Sigmoid colon (tissue), 7 donors: ENCODE measurements at places on chromosomes 7 and 10.

GRCh38 chr7:113131367-113131766, 13.0 kb upstream of the SMIM30 start:
- DNase-seq = no peak

- DNase-seq = no peak
Observed at GRCh38 chr10:49112851-49113250, 2.5 kb downstream of the VSTM4 start.

DNA sequence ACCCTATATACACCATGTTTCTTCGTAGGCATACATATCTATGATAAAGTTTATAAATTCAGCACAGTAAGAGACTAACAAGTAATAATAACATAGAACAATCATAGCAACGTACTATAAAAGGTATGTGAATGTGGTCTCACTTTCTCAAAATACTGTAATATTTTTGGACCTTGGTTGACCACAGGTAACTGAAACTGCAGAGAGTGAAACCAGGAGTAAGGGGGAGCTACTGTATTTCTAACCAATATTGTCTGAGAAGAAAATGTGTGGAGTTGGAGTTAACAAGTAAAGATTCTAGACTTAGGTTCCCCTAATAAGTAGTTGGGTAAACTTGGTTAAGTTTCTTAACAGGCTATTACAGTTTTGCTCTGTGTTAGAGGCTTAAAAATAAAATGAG, 72.1 kb downstream of the GNAI1 start:
- no peak for DNase-seq

DNA sequence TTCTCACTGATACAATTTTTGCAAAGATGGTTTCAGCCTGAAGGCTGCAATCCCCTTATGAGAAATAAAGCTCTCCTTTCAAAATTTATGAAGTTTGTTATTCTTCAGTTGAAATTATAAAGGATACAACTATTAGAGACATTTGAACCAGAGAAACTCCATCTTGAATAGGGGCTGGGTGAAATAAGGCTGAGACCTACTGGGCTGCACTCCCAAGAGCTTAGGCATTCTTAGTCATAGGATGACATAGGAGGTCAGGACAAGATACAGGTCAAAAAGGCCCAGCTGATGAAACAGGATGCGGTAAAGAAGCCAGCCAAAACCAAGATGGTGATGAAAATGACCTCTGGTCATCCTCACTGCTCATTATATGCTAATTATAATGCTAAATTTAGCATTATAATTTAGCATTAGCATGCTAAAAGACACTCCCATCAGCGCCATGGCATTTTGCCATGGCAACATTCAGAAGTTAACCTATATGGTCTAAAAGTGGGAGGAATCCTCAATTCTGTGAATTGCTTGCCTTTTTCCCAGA, 22.4 kb upstream of the IFIT1B start:
- no peak for DNase-seq

DNA sequence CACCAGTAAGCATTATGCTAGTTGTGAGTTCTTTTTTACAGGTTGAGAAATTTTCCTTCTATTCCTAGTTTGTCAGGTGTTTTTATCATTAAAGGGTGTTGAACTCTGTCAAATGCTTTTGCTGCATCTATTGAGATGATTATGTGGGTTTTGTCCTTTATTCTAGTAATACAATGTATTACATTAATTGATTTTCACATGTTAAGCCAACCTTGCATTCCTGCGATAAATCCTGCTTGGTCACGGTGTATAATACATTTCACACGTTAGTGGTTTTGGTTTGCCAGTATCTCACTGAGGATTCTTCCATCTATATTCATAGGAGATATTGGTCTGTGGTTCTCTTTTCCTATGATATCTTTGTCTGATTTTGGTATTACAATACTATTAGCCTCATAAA, 136.0 kb downstream of the UBE2H start:
- DNase-seq = no peak

DNA sequence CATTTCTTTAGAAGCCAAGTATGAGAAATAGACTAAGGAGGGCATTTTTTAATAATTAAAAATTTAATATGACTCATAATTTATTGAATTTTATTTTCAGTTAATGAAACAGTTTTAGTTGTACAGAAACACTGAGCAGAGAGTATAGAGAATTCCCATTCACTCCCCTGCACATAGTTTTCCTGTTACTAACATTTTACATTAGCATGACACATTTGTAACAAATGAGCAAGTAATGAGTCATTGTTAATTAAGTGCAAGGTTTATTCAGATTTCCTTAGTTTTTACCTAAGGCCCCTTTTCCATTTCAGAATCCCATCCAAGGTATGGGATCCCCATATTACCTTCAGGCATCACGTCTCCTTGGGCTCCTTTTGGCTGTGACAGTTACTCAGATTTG, 271.5 kb upstream of the FZD8 start:
- DNase-seq = no peak

DNA sequence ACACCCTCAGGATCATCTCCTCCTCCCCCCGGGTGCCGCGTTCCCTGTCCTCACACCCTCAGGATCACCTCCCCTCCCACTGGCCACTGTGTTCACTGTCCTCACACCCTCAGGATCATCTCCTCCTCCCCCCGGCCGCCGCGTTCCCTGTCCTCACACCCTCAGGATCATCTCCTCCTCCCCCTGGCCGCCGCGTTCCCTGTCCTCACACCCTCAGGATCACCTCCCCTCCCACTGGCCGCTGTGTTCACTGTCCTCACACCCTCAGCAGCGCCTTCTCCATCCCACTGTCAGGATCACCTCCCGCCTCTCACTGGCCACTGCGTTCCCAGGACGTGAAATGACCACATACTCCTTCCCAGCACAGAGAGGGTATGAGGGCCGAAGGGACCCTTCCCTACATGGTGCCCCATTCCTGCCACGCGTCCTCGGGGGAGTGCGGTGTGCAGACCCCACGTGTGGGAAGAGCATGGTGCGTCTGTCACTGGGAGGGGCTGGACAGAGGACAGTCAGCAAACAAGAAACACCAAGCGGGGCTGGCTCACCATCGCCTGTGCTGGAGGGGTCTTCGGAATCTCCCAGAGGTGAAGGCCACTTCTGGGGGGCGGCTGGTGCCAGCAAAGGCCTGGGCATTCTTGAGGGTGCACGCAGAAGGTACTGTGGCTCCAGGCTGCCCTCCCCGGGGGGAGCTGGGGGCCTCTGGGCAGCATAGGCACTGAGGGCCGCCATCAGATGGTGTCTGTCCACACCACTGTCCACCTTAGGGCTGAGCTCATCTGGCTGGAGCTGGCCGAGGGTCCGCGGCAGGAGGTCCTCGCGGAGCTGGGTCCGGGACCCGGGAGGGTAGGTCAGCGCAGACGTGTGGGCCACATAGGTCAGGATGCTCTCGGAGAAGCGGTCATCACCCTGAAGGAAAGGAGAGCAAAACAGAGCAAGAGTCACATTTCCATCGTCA, 421.0 kb downstream of the PTPRN2 start:
- DNase-seq = no peak

GRCh38 chr10:73956476-73957359, 41.2 kb upstream of the VCL start:
- no peak for DNase-seq

DNA sequence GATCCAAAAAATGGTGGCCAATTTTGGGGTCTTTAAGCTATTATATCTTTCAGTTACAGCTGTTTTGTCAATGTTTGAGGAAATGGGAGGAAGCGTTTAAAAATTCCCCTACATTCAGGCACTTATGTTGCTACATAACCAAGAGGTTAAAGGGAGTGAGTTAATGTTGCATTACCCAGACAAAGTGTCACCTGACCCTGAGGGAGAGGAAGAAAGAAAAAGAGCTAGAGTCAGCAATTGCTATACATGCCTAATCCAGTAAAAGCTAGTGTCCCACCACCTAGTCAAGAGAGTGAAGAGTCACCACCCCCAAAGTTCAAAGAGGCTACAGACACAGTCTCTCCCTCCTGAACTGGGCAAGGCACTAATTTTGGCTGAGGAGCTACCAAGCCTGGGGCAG, 69.5 kb upstream of the ZNF92 start:
- no peak for DNase-seq

GRCh38 chr10:86942441-86943315, 14.7 kb downstream of the MMRN2 start:
- peak; percentile 64 for DNase-seq

GRCh38 chr10:91198781-91199180, 21.7 kb upstream of the PCGF5 start:
- no peak for DNase-seq

DNA sequence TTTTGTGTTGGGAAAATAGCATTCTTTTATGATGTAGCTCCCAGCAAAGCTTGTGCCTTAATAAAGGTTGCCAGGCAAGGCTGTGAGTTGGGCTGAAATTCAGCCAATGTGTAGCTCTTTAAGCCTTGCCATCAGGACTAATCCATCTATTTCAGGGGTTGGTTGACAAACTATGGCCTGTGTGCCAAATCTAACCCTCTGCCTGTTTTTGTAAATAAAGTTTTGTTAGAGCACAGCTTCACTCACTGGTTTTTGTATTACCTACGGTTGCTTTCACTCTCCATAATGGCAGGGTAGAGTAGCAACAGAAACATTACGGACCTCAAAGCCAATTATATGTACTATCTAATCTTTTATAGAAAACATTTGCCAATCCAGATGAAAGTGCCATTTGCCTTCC, 638.1 kb upstream of the POT1 start:
- DNase-seq = no peak

DNA sequence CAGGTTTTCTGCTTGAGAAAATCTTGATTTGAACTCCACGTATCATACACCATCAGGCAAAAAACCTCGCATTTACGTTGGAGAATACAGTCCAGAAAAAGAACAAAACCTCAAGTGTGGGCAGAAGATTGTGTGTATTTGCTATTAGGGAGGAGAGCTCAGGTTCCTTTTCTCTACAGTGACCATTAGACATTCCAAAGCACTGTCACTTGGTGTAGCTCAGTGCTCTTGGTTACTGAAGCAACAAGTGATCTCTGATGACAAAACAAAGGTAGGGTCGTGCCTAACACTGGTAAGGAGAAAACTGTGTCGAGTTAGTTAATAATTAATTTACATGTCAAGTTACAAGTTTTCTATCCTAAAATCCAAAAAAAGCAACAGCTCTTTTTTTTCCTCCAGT, 72.6 kb downstream of the C1GALT1 start:
- no peak for DNase-seq

DNA sequence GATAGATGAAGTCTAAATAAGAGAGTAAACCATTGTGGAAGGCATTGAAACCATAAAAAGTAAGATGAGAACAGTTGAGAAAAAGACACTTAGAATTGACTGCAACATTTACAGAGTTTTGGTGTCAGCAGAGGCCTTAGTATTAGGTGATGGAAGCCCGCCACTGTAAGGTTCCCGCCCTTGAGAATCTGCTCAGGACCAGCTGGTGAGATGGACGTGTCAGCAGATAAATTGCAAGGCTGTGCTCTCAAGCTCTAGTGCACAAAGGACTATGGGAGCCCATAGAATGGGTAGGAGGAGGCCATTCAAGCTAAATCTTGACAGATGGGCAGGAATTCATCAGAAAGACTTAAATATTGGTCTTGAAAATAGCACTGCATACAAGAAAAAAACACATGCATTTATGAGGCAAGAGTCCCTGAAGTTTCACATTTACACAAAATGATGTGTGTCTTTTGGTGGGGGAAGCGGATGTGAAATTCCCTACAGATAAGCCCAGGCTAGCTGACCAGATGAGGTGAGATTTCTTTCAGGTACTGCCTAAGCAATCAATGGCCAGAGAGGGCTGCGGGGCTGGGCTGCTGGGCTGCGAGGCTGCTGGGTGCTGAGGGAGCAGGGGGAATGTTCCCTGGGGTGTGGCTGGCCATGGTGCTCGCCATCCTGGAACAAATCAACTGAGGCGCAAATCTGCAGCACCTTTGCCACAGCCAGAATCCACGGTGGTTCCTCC, 42.5 kb downstream of the SYPL1 start:
- no peak for DNase-seq

DNA sequence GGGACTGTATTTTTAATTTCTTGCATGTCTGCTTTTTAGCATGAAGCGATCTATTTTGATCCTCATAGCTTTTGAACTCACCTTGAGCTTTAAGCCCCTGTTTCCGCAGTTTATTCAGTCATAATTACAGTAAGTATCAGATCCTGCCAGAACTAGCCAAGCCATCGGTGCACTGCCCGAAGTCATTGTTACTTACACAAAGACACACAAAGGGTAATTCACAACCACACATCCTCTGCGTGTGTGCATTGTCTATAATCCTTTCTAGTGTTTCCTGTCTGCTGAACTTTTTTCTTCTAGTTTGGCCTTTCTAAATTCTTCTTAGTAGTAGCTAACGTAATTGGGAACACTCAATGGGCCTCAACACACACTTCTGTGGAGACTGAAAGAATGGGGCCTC, 133.0 kb downstream of the SFMBT2 start:
- DNase-seq = no peak

- no peak for DNase-seq
Observed at GRCh38 chr7:133183969-133184368, 68.9 kb upstream of the EXOC4 start.

DNA sequence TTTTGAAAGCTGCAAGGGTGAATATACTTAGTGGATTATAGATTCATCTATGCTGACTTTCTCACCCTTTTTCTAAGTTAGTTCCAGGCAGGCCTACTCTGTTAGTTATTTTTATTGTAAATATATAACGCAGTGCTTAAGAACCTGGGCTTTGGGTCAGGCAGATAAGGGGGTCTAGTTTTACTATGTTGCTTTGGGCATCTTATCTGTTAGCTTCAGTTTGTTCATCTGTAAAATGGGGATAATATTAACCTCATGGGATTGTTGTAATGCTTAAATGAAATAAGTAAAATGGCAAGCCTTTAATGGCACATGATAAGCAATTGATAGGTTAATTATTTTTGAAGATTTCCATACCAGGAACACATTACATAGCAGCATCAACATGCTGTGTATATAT, 79.5 kb downstream of the ST7 start:
- DNase-seq = no peak

GRCh38 chr7:29871787-29872398, 65.6 kb downstream of the WIPF3 start:
- no peak for DNase-seq

- DNase-seq = peak; percentile 72
Observed at GRCh38 chr7:4612939-4613841, 68.9 kb upstream of the FOXK1 start.

- no peak for DNase-seq
Observed at GRCh38 chr7:119925581-119926289, 347.2 kb upstream of the KCND2 start.

DNA sequence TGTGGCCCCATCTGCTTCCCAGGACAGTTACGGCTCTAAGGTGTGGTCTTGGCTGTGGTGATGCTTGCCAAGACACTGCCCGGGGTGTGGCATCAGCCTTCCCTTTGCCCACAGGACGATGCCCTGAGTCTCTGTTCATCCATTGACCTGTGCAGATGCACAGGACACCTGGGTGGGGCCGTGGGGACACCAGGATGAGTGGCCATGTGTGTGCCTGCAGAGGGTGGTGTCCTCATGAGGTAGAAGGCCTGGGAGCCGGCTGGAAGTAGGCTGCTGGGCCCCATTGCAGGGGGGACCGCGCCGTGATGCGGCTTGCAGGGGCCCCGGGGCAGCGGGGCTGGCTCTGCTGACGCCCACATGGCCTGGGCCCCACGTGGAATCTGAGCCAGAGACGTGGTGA, 22.4 kb upstream of the PWWP2B start:
- peak; percentile 34 for DNase-seq

GRCh38 chr10:117668327-117669008, 125.9 kb downstream of the EMX2 start:
- no peak for DNase-seq
